Aorta (tissue), 5 donors: ENCODE measurements at places on chromosomes 12 and 14. TPM values are rescaled to one million over a fixed set of nuclear protein-coding genes. Genes with fewer than 3 reads are reported as not detected.

NKX2-1 gene
- not detected for total RNA-seq

HHIPL1 gene
- 2.5 TPM for total RNA-seq

BICDL1 gene
- 1.7 TPM for total RNA-seq

HOTAIR gene
- total RNA-seq, result not detected

CD163 gene
- total RNA-seq, result 229 TPM

GALNT9 gene
- total RNA-seq, result 0.62 TPM

CLECL1 gene
- 2.1 TPM for total RNA-seq

RTRAF gene
- total RNA-seq, result 110 TPM

EML5 gene
- total RNA-seq, result 1.6 TPM

ERP29 gene
- 41.5 TPM for total RNA-seq

LRRC10 gene
- not detected for total RNA-seq
